ENCODE measurements at places on chromosomes 5 and 9.

- no peak for DNase-seq
Measured at GRCh38 chr5:84379749-84380148, 4.9 kb downstream of the EDIL3 start.

DNA sequence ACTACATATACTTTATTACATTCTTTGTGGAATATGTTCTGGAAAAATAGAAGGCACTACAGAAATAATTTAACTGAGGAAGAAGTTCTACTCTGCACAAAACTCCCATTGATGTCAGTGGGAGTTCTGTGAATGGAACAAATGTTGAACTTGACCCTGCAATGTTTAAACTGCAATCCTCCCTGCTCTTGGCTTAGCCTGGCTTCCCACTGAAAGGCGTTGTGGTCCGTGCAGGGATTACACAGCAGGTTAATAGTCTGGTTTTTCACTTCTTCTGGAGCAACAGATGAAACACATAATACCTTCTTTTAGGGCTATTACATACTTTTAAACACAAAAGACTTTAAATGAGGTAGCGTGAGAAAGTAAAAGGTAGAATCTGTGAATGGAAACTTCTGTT lies 12.9 kb upstream of the ERBIN start:
- no peak for DNase-seq

DNA sequence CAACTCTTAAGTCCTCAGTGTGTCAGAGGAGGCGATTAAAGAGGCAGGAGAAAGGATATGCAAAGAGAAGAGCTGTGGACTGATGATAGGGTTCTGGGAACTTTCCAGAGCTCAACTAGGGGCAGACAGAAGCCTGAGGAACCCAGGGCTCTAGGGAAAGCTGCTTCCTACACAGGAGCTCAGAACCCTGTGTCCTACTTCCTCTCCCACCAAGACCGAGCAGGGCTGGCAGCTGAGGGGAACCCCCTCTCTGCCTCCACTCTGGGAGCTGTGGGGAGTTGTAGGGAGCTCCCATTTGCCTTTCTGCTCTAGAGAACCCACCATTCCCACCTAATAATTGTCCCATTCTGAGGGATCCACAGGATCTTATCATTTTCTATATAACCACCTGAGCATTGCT lies 674.3 kb downstream of the ACTL7B start:
- no peak for DNase-seq

- DNase-seq = no peak
Measured at GRCh38 chr9:122791872-122792669, 3.3 kb downstream of the OR5C1 start.

- DNase-seq = no peak
Measured at GRCh38 chr5:92022415-92023140, 639.5 kb upstream of the ARRDC3 start.

DNA sequence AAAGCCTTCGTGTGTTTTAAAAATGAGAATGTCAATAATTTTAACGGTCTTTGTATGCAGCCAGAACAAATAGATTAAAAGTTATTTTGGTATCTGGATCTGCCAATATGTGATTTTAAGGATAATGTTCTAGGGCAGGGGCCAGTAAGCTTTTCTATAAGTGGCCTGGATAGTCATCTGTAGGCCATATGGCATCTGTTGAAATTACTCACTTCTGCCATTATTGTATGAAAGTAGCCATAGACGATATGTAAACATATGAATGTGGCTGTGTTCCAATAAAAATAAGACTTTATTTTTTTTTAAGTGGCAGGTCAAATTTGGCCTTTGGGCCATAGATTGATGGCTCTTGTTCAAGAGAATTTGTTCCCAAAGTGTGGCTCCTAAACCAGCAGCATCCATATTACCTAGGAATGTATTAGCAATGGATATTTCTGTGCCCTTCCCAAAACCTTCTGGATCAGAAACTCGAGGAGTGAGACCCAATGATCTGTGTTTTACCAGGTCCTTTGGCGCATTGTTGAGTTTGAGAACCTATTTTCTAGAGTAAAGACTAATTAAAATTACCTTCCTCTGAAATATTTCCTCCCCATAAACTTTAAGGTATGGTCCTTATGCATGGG lies 55.9 kb downstream of the C6 start:
- no peak for DNase-seq

- DNase-seq = no peak
Measured at GRCh38 chr5:149584121-149584520, 2.8 kb downstream of the ARHGEF37 start.

- no peak for DNase-seq
Measured at GRCh38 chr9:36450110-36450732, 50.2 kb upstream of the RNF38 start.

GRCh38 chr9:96253059-96253696 lies 48.8 kb downstream of the HSD17B3 start:
- no peak for DNase-seq

GRCh38 chr5:110917161-110917875 lies 154.2 kb upstream of the TSLP start:
- DNase-seq = no peak

DNA sequence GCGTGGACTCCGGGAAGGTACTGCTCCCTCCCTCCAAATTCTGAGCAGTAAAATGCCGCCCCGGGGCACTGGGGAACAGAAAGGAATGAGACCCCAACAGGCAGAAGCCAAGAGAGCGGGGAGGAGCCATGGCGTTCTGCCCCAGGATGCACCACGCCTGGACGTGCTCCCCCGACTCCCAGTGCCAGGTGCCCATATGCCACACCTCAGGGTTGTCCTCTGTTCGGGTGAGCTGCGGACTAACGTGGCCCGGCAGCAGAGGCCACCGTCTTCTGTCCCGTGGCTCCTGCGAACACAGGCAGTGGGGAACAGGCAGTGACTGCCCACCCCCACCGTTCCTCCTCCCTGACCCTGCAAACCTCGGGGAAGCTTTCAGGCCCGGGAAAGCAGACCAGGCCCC lies 4.8 kb downstream of the SURF6 start:
- DNase-seq = no peak

DNA sequence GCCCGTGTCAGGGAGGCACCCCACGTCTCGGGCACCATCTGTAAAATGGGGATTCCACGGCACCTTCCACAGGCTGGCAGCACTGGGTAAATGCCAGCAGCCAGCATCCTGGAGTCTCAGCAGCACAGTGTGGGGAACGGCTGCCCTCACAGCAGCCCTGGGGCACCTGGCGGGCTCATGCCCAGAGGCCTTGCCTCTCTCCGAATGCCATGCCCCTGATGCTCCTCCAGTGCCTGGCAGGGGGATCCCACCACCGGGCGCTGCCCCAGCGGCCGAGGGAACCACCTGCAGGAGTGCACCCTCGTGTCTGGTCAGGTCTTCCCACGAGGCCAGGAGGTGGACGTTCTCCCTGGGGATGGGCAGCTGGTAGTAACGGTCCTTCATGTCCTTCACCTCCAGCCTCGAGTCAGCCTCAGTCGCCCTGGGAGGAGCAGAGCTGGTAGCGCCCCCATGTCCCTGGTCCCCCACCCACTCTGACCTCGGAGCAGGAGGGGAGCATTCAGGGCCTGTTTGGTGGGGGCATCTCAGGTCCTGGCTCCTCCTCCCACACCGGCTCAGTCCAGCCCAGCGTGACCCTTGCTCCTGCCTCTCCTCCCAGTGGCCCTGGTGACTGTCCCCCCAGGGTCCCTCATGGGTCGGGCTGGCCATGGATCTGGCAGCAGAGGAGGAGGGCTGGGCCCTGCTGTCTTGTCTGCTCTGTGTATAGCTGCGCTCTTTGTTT lies 49.9 kb upstream of the NRARP start:
- no peak for DNase-seq

DNA sequence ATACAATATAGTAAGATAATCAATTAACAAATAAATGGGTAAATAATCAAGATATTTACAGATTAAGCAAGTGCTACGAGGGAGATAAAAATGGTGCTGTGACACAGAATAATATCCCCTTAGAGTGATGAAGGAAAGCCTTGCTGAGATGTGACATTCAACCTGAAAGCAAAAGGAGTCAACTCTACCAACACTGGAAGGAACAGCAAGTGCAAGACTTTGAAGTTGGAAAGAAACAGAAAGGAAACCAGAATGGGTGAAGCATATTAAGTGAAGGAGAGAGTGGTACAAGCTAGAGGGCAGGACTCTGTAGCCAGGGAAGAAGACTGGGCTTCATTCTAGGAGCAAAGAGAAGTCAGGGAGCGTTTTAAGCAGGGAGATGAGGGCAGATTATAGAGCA lies 12.2 kb upstream of the MEGF9 start:
- DNase-seq = no peak

DNA sequence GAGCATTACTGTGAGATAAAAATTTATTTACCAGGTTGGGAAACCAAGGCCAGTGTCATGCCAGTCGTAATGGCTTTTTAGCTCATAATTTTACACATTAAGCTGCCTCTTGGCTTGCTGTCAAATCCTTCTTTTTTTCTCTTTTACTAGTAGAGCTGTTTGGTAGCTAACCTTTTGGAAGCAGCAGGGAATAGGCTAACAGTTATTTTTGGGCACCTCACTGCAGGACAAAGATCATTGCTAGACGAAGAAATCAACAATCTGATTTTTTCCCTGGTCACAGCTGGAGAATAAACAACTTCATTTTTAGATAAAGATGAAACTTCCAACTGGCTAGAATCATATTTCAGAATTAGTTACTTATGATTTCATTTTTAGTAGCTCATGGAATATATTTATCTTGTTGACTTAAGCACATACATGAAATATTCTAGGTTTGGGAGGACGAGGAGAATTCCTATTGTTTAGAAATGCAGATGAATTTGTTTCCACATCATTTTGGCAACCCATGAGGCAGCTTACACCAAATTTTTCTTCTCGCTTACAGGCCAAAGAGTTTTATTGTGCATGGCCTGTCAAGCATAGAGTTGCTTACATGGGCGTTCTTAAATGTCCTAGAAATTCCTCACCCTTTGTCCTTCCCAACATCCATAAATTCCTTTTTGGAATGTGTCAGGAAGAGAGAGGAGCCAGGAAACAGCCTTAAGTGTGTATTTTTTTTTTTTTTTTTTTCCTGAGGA lies 19.6 kb downstream of the TNC start:
- DNase-seq = no peak

- no peak for DNase-seq
Measured at GRCh38 chr9:86187121-86187520, 72.3 kb downstream of the C9orf153 start.

DNA sequence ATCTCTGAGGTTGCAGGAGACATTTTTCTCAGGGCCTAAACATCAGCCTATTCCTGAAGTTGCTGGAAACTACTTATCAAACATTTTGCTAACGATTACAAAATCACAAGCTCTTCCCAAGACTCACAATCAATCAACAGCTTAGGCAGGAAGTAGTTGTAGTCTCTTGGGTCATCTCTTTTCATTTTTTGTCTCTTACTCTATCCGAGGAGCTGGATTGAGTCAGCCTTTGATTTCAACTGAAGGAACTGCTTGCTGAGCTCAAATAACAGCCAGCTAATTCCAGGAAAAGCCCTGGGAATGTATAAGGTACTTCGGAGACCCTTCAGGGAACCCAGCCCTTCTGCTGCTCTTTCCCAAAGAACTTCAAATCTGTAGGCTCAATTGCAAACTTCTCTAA lies 398.9 kb downstream of the PLK2 start:
- DNase-seq = no peak

DNA sequence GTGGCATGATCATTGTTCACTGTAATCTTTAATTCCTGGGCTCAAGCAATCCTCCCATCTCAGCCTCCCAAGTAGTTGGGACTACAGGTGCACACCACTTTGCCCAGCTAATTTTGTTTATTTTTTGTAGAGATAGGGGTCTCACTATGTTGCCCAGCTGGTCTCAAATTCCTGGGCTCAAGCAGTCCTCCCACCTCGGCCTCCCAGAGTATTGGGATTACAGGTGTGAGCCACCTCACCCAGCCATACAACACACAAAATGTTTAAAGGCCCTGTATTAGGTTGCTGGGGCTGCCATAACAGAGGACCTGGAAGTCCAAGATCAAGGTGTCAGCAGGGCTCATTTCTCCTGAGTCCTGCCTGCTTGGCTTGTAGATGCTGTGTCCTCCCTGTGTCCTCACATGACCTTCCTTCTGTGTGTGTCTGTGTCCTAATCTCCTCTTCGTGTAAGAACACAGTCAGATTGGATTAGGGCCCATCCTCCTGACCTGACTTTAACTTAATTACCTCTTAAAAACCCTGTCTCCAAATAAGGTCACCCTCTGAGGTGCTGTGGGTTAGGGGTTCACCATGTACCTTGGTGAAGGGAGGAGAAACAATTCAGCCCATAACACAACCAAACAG lies 5.4 kb downstream of the UBE2QL1 start:
- no peak for DNase-seq

- no peak for DNase-seq
Measured at GRCh38 chr5:109779036-109779735, 89.5 kb downstream of the MAN2A1 start.

DNA sequence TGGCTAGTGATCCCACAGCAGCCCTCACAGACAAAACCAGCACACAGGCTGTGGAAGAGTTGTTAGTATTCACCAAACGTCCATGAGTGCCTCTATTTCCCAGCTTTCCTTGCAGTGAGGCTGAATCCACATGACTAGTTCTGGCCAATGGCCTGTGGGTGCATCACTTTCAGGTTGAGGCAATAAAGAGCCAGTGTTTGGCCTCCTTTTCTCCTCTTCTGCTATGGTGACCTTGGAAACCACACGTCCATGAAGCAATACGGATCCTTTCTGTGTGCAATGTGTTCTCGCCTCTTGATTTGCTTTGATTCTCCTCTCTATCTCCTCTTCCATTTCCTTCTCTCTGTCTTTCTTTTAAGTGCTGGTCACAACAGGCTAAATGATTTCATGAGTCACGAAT lies 23.4 kb upstream of the CLK4 start:
- no peak for DNase-seq

DNA sequence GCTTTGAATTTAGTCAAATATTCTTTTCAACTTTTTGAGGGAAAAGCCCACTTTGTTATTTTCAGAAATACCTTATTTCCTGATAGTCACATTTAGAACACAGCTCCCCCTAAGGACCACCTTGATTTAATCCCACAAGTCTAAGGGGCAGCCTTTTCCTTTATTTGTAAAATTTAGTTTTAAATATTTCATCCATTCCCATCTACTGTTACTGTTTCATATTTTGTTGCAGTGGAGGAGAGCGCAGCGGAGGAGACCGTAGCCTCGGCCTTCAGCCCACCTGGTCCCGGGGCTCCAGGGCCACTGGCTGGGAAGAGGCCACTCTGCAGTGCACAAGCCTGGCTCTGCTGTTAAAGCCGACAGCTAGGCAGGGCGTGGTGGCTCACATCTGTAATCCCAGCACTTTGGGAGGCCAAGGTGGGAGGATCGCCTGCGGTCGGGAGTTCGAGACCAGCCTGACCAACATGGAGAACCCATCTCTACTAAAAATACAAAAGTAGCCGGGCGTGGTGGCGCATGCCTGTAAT lies 19.6 kb downstream of the LPCAT1 start:
- no peak for DNase-seq

DNA sequence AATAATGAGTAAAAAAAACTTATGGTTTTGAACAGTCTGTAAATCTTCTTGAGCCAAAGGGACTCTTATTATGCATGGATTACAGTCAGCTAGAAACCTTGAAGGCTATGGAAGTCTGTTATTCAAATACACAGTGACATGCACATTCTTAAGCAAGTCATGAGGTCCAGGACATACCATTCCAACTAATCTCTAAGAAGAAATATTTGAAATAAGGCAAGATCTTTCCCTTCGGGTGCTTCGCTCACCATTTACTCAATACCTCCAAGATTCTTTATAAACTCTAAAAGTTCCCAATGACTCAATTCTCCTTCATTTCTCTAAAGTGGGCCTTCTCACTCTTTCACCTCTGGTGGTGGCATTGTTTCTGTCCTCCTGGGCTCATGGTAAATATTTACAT lies 811.0 kb downstream of the NR2F1-AS1 start:
- no peak for DNase-seq

GRCh38 chr9:5873439-5873838 lies 17.2 kb upstream of the MLANA start:
- DNase-seq = no peak

GRCh38 chr9:91741522-91741921 lies 208.5 kb downstream of the ROR2 start:
- DNase-seq = no peak

GRCh38 chr9:116901260-116901659 lies 214.2 kb downstream of the TRIM32 start:
- no peak for DNase-seq

Measured in stimulated activated CD4-positive, alpha-beta T cell treated with anti-CD3 and anti-CD28 coated beads, Interleukin-12 subunit alpha, Interleukin-12 subunit beta, amount 100 ng/mL, for 4 hours (primary cell).